Right atrium auricular region (tissue), 2 donors: ENCODE measurements at places on chromosomes 7 and 10. TPM values are rescaled to one million over a fixed set of nuclear protein-coding genes. Genes with fewer than 3 reads are reported as not detected.
A peak's percentile ranks its signal among the peaks of the same experiment; 100 is the strongest.

- H3K27me3 ChIP-seq = no peaks in the 10 kb centered on the region
- no peak overlapping the region for H3K27ac ChIP-seq
- H3K36me3 ChIP-seq = no peaks in the 10 kb centered on the region
- H3K4me1 ChIP-seq = no peaks in the 10 kb centered on the region
Observed at GRCh38 chr10:62498271-62498670, 124.1 kb downstream of the ZNF365 start.

DNA sequence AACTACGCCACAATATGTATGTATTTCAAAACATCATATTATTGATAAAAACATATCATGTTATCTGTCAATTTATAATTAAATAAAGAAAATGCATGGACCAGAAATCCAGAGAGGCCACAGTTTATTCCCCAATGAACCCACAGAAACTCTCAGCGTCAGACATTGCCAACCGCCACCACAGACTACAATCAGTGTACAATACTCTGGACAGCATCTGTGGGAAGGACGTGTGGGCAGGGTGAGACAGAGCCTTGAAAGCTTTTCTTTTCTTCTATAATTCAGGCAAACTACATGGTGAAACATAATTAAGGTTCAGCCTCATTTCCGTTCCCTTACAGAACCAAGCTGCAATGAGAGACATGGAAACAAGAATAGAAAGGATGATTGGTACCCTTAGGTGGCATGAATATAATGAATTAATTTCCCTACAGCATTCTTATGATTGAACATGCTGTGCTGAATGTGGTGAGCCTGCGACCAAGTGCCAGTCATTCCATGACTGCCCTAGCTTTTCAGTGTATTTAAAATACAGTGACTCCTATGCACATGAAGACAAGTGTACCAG, 909.3 kb downstream of the SORCS1 start:
- no peak overlapping the region for H3K27ac ChIP-seq
- DNase-seq = no peak
- no peaks in the 10 kb centered on the region for H3K4me1 ChIP-seq
- H3K36me3 ChIP-seq = no peaks in the 10 kb centered on the region

ICA1 gene
- 51.8 TPM for total RNA-seq

ALDH18A1 gene
- total RNA-seq = 13.7 TPM

GRCh38 chr10:128945398-128945797, 521.6 kb upstream of the MGMT start:
- H3K36me3 ChIP-seq = no peaks in the 10 kb centered on the region
- DNase-seq = no peak
- no peak overlapping the region for H3K27ac ChIP-seq
- H3K27me3 ChIP-seq = no peaks in the 10 kb centered on the region
- no peaks in the 10 kb centered on the region for H3K4me1 ChIP-seq
- H3K4me3 ChIP-seq = no peak overlapping the region

DNA sequence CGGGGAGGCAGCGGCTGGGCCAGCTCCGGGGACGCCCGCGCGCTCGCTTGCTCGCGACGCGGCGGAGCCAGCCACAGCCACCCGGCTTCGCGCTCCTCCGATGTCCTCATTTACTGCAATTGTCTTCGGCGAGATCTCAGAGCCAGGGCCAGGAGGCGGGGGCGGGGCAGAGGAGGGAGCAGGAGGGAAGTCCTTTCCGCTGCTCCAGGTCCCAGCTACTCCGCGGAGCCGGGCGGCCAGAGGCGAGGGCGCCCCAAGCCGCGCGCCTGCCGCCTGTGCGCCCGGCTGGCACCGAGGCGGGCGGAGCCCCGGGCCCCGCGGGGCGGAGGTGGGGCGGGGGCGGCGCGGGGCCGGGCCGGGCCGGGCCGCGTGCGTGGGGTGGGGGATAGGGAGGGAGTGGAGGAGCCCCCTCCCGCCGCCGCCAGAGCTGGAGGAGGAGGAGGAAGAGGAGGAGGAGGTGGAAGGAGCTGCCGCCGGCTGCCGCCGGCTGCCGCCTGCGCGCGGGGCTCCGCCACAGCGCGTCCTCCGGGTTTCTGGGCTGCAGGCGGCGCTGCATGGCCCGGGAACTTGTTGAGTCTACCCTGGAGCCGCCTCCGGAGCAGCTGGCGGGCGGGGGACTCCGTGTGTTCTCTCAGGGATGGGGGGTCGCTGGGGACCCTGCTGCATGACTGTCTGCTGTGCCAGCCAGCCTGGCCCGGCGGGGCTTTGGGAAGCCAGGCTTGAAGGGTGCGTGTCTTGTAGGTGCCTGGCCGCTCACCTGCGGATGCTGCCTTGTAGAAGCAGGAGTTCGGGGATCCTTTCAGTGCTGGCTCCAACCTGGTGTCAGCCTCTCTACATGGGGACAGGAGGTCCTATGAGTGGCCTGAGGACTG, at the start of gene INSYN2A:
Gene INSYN2A, minus strand, starts transcription at position 310 of the 872 bp plus-strand sequence. CDS start 20,196 bp downstream, outside the sequence.
- H3K36me3 ChIP-seq = no peaks in the 10 kb centered on the region
- H3K4me3 ChIP-seq = peak within 1 kb of the TSS; percentile 26
- H3K4me1 ChIP-seq = no peaks in the 10 kb centered on the region

DNA sequence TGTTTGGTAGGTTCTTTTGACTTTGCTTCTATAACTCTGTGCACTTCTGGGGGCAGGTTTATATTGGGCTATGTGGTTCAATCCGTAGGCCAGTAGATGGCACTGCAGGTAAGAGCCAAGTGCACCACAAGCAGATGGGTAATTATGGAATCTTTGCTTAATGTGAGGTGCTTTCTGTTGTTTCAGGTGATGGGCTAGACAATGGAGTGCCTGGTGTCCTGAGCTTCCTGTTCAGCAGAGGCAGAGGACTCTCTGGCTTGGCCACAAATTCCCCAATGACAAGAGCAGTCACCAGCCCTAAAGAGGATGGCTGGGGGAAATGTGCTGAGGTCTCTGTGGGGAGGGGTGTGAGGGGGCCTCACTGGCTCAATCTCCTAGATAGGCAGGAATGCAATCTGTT, 455.0 kb downstream of the CCSER2 start:
- no peak overlapping the region for H3K27ac ChIP-seq
- no peaks in the 10 kb centered on the region for H3K36me3 ChIP-seq
- H3K4me3 ChIP-seq = no peak overlapping the region
- no peak for DNase-seq
- no peaks in the 10 kb centered on the region for H3K27me3 ChIP-seq
- no peaks in the 10 kb centered on the region for H3K4me1 ChIP-seq

DNA sequence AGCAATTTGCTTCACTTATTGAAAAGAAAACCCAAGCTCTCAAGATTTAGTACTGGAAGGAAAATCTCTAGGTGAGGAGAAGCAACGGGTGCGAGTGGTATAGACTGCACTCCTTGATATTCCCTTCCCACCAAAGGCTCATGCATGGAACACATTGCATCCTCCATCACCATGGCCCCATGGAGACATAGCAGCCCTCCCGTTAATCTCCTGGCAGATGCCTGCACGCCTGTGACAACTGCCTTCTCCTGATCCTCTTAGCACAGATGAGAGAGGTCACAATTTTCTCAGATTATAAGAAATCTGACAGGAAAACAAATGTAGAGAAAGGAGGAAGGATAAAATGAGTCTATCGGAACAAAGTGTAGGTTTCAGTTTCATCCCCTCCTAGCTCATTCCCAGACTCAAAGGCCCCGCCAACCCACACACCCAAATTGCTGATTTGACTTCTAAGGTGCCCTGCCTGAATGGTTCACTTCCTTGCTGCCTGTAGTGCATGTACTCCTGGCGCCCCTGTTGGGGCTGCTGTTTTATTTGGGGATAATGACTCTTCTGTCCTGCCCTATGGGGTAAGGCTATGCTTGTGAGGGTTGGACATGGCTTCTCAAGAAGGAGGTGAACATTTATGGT, 50.0 kb downstream of the PLXNA4 start:
- no peaks in the 10 kb centered on the region for H3K4me1 ChIP-seq
- H3K36me3 ChIP-seq = no peaks in the 10 kb centered on the region
- no peaks in the 10 kb centered on the region for H3K27me3 ChIP-seq
- no peak overlapping the region for H3K4me3 ChIP-seq

PTPN20 gene
- 16.2 TPM for total RNA-seq

GRCh38 chr10:126628746-126629145, 41.7 kb downstream of the C10orf90 start:
- H3K27me3 ChIP-seq = no peaks in the 10 kb centered on the region
- H3K4me1 ChIP-seq = no peaks in the 10 kb centered on the region
- no peak overlapping the region for H3K4me3 ChIP-seq
- no peak for DNase-seq
